ENCODE measurements at places on chromosomes 12 and 14. TPM values are rescaled to one million over a fixed set of nuclear protein-coding genes. Genes with fewer than 3 reads are reported as not detected.

Gene INHBC
- 0.11 TPM for total RNA-seq

Gene PSMB11
- total RNA-seq = not detected

Gene PYGL
- 0.44 TPM for total RNA-seq

Gene USP30
- 8.4 TPM for total RNA-seq

Gene IRAK3
- 0.13 TPM for total RNA-seq

Gene MMP19
- total RNA-seq = 1.0 TPM

Gene PPFIBP1
- 6.2 TPM for total RNA-seq

Gene CCDC38
- total RNA-seq = 0.46 TPM

Gene KRT78
- total RNA-seq = not detected

Gene OTX2
- not detected for total RNA-seq

Gene CATSPERB
- 1.1 TPM for total RNA-seq

Gene PLXNC1
- total RNA-seq = 5.6 TPM

Gene RIPK3
- total RNA-seq = 11.6 TPM

Gene ATP6V1D
- total RNA-seq = 35.4 TPM

Gene DYNC1H1
- 241 TPM for total RNA-seq

Gene PTPRB
- total RNA-seq = not detected

Gene SERPINA1
- 0.40 TPM for total RNA-seq

Gene SERPINA3
- not detected for total RNA-seq

Gene CABP1
- total RNA-seq = 0.18 TPM

Gene OVCH1
- total RNA-seq = not detected

Gene HCAR2
- not detected for total RNA-seq

Gene AMN1
- total RNA-seq = 2.6 TPM

Gene CLEC9A
- not detected for total RNA-seq

Gene KDM5A
- 71.8 TPM for total RNA-seq

Gene FGD6
- 0.92 TPM for total RNA-seq

Gene C12orf50
- not detected for total RNA-seq

Gene GUCY2C
- total RNA-seq = not detected
